CD4-positive, alpha-beta T cell treated with Interleukin-17A for 1 hour (primary cell): ENCODE measurements at places on chromosomes 1 and 21.
A peak's percentile ranks its signal among the peaks of the same experiment; 100 is the strongest.

- no peak for DNase-seq
Observed at GRCh38 chr1:113242481-113242880, 147.8 kb upstream of the MAGI3 start.

DNA sequence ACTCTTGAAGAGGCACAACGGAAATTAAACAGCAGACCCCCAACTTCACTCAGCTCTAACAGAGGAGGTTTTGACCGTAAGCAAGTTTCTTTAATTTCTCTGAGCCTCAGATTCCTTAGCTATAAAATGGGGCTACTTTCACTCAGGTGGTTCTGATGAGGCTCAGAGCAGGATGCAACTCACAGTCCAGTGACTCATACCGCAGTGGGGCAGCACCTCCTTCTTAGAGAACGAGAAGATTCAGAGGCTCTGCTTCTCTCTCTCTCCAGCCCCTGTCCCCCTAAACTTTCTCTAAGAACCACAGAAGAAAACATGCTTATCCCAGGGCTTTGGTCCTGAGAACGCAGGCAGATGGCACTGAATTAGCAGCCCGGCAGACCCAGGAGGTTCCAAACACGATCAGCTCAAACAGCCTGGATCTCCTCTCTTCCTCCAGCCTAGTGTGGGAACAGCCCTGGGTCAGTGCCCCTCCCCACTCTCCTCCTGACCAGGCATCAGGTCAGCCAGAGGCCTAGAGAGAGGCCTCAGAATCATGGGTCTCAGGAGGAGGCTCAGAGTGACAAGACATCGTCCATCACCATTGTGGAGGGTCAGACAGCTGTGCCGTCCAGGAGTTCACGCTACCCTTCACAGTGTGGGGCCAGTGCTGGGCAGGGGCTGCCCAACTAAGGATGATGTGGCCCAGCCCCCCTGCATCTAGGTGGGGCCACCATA lies 433.0 kb downstream of the PTPRU start:
- no peak for DNase-seq

DNA sequence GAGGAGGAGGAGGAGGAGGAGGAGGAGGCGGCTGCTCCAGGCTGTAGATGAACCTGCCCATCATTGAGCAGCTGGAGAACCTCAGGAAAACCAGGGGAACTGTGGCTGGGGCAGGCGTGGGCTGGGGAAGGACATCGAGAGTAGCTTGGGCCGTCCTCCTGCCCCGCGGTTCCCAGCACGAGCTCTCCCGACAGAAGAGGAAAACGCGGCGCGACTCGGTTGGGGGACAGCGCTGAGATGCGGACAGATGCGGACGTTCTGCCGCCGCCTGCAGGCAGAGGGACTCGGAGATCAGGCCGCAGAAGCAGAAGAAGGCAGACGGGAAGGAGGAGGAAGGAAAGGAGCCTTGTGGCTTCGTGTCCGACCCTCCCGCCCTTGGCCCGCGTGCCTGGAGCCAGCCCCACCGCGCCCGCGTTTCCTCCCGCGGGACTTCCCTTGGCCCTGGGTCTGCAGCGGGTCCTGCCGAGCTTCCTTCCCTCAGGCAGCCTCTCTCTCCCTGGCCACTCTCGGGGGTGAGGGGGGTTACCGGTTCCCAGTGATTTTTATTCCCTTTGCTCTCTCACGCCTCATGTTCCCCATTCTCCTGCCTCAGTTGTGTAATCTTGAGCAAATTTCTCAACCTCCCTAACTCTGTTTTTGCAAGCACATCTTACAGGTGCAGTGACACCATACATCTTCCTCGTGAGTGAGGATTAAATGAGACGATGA lies 1.7 kb upstream of the TNFRSF9 start:
- peak; percentile 54 for DNase-seq

GRCh38 chr1:81730881-81731280 lies 69.9 kb upstream of the ADGRL2 start:
- no peak for DNase-seq

DNA sequence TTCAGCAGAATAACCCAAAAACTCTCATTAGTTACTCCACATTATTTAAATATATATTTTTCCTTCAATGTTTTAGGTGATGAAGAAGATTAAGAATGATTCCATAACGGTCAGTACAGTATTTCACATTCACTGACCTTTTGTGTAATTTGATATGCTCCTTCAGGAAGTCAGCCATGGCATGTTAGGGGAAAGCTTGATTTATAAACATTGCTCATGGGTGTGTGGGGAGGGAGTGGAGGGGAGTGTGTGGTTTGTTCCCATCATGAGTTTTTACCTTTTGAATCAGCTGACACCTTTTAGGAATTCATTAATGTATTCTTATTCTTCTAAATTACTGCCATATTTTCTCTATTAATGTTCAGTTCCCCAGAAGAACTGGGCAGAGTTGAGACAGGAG lies 240.2 kb downstream of the ATG4C start:
- no peak for DNase-seq

DNA sequence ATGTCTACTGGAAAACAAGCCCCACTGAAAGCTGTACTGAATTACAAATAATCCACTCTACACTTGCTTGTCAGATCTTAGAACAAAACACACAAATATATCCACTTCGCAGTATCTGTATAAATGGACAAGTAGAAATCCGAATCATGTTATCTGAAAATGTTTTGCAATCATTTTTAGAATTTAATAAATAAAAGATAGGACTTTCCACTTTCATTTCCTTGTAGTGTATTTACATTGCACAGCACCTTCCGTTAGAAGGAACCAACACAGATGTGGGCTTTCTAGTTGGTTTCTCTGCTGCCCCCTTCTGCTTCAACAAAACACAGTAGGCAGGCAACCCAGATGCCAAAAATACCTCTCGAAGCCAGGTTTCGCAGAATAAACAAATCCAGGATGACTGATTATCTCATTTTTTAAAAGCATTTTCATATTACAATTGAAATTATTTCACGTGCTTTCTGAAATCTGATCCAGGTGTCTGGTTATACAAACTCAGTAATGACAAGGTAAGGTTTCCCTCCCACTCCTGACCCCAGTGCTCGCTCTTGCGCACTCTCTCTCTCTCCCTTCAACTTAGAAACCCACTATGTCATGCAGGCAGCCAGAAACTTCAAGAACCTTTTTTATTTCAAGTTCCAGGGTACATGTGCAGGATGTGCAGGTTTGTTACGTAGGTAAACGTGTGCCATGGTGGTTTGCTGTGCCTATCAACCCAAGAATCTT lies 389.9 kb downstream of the SMYD3 start:
- DNase-seq = peak; percentile 67

DNA sequence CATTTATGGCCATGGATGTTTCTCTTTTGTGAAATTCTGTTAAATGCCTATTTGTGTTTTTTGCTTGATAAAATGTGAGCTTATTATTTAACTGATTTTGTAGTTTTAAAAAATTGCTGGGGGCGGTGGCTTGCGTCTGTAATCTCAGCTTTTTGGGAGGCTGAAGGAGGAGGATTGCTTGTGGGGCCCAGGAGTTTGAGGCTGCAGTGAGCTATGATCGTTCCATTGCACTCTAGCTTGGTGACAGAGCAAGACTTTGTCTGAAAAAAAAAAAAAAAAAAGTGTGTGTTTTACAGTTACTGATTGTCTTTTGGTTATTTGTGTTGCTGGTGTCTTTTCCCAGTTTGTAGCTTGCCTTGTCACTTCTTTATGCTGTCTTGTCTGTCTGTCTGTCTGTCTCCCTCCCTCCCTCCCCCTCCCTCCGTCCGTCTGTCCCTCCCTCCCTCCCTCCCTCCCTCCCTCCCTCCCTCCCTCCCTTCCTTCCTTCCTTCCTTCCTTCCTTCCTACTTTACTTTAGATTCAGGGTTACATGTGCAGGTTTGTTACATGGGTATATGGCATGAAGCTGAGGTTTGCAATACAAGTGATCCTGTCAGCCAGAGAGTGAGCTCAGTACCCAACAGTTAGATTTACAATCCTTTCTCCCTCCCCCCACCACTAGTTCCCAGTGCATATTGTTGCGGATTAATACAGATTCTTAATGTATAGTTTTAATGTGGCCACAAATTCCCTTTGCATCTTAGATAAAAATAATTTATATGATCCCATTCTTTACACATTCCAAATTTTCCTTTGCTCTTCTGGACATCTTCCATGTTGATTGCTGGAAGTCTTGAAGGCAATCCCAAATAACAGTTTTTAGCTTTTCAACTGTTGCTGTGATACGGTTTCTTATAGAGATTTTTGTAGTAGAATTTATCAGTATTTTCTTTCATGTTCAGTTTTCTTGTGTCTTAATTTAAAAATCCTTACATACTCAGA lies 25.1 kb downstream of the PTBP2 start:
- DNase-seq = no peak

GRCh38 chr1:190084552-190084951 lies 393.1 kb downstream of the BRINP3 start:
- DNase-seq = no peak

DNA sequence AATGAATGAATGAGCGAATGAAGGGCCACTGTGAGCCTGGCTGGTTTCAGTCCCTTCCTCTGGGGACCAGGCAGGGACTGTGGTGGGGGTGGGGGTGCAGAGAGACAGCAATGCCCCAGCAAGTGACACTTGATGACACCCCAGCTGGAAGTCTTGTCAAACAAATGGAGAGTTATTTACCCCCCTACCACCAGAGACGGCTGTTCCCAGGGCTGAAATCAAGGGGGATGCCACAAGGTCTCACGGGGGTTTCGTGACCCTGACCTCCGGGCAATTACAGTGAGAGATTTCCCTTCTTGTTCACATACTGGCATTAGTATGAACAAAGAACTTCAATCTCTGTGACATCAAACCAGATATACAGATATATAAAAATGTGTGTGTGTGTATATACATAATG lies 34.0 kb upstream of the LMO4 start:
- DNase-seq = no peak

DNA sequence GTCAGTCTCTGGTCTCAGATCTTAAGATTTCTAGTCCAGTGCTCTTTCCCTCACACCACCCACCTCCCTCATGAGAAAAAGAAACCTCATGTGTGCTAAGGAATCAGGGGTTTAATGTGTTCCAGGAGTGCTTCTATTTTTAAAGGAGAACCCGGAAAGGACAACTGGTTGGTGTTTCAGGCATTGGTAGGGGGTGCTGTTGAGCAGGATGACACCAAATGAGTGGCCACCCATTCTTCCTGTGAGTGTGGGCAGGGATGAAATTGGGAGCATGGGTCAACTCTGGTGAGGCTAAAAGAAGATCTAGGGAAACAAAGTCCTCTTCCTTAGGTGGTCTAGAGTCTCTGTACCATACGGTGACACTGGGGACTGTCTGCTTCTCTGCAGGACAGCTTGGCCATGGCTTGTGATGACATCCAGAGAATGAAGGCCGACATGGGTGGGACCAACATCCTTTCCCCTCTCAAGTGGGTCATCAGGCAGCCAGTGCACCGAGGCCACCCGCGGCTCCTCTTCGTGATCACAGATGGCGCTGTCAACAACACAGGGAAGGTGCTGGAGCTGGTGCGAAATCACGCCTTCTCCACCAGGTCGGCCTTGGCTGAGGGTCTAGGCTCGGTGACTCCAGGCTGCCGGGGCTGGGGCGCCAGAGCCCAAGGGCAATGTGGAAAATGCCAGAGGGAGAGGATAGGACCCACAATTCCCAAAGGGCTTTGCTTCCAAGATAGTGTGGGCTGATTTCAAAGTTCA lies 39.3 kb downstream of the VWA5B1 start:
- no peak for DNase-seq

DNA sequence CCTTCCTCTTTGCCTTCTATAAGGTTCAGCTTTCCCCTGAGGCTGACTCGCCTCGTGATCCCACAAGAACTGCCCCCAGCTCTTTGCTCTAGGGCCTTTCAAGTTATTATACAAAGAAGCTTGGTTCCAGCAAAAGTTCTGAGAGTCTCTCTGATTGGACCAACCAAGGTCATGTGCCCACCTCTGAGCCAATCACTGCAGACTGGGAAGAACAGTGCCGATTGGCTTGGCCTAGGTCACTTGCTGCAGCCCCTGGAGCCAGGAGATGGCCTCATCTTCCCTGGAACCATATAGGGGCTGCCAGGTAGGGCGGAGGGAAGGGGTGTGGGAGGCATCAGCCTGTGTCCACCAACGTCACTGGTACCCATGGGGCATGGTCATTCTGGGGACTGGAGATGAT lies 22.8 kb downstream of the TAS1R2 start:
- DNase-seq = no peak

GRCh38 chr1:164054331-164054730 lies 504.7 kb upstream of the PBX1 start:
- no peak for DNase-seq

- no peak for DNase-seq
Observed at GRCh38 chr1:204385727-204386126, 25.9 kb downstream of the PPP1R15B start.

- DNase-seq = no peak
Observed at GRCh38 chr1:242147096-242147976, 148.4 kb upstream of the MAP1LC3C start.

DNA sequence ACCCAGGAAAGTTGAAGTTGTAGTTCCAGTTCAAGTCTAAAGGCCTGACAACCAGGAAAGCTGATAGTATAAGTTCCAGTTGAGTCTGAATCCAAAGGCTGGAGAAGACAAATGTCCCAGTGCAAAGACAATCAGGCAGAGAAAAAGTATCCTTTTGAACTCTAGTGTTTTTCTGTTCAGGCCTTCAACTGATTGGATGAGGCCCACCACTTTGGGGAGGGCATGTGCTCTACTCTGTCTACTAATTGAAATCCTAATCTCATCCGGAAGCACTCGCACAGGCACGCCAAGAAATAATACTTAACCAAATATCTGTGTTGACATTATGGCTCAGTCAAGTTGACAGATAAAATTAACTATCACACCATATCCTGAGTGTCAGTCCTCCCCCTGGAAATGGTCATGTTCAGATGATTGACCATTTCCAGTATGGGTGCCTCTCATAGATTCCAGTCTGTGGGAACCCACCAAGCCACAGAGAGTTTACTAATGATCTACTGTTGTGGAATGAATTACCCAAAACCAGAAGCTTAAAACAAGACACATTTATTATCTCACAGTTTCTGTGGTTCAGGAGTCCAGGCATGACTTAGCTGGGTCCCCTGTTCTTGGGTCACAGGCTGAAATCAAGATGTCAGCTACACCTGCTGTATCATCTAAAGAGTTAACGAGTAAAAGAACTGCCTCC lies 296.3 kb upstream of the ZP4 start:
- DNase-seq = no peak
